Stimulated activated CD8-positive, alpha-beta memory T cell treated with anti-CD3 and anti-CD28 coated beads, Interleukin-12 subunit alpha, Interleukin-12 subunit beta, amount 100 ng/mL, for 1 hour (primary cell): ENCODE measurements at places on chromosomes 11 and 22.

- DNase-seq, result no peak
These were observed 2.8 kb downstream of the CFL1 start for GRCh38 chr11:65854852-65855837.

GRCh38 chr11:45379162-45379863 is 93.2 kb upstream of the SYT13 start:
- DNase-seq, result no peak

DNA sequence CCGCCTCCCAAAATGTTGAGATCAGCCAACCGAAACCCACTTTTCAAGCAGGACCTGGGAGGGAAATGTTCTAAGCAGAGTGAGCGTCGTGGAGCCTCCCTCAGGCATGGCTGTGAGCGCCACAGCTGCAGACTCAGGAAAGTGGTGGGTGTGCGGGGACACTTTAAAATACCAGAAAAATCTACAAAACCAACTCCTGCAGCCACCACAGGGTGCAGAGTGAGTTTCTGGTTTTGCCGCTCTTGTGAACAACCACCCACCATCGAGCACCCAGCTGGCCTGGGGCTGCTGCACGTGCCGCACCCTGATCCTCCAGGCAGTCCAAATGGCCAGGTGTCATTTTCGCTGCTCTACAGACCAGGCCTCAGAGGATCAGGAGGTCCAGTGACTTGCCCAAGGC is 46.9 kb downstream of the CELSR1 start:
- DNase-seq, result no peak

DNA sequence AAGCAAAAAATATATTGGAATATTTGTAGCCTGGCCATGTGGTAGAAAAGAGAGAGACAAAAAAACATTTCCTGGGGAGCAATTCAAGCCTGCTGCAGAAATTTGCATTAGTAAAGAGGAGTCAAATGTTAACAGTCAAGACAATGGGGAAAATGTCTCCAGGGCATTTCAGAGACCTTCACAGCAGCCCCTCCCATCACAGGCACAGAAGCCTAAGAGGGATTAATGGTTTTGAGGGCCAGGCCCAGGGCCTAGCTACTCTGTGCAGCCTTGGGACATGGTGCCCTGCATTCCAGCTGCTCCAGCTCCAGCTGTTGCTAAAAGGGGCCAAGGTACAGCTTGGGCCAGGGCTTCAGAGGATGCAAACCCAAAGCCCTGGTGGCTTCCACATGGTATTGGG is 46.8 kb downstream of the PGR start:
- DNase-seq, result no peak

- DNase-seq, result no peak
These were observed 17.7 kb downstream of the BSX start for GRCh38 chr11:122963961-122964360.

DNA sequence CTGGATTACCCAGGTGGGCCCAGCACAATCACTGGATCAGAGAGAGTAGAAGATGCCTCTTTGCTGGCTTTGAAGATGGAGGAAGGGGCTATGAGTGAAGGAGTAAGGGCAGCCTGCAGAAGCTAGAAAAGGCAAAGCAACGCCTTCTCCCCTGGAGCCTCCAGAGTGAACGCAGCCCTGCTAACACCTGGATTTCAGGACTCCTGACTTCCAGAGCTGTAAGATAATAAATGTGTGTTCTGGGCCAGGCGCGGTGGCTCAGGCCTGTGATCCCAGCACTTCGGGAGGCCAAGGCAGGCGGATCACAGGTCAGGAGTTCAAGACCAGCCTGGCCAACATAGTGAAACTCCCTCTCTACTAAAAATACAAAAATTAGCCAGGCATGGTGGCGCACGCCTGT is 102.4 kb downstream of the MORC2 start:
- DNase-seq, result no peak

DNA sequence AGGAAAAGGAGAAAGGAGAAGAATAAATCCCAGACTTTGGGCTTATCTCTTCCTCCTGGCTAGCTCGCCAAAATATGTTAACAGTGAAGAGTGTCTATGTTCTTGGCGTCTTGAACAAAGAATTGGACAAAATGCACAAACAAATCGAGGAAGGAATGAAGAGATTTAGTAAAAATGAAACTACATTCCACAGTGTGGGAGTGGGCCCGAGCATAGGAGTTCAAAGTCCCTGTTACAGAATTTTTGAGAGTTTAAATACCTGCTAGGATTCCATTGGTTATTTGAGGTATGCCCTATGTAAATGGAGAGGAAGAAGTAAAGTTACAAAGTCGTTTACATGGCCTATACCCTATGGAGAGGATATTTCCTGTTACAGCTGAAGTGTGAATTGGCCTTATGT is 525.1 kb upstream of the CNTN5 start:
- no peak for DNase-seq

- no peak for DNase-seq
These were observed 56.3 kb upstream of the PLET1 start for GRCh38 chr11:112316971-112317370.
